ENCODE measurements at places on chromosomes 5 and 9.

DNA sequence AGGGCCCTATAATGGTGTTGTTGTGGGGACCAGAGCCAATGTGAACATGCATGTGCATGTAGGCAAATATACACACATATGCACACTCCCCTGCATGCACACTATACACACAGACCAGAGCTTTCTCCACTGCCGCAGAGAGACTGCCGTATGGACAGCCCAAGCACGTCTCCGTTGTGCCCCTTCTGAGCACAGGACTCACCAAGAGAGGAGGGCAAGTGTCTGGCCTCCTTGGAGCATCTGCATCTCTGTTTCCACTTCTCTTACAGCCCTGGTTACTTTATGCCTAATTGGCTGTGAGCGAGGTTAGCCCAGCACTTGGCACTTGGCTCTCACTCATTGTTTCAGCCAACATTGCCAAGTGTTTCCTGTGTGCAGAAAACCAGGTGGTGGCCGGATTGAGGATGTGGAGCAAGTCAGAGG lies 30.4 kb downstream of the CSF2 start:
- no peak for DNase-seq

- no peak for DNase-seq
Measured at GRCh38 chr9:18890372-18890771, 142.6 kb downstream of the SAXO1 start.

GRCh38 chr5:14143546-14143840 lies 351 bp downstream of the TRIO start:
- DNase-seq: no peak

GRCh38 chr5:15387931-15388524 lies 112.0 kb upstream of the FBXL7 start:
- DNase-seq: no peak

DNA sequence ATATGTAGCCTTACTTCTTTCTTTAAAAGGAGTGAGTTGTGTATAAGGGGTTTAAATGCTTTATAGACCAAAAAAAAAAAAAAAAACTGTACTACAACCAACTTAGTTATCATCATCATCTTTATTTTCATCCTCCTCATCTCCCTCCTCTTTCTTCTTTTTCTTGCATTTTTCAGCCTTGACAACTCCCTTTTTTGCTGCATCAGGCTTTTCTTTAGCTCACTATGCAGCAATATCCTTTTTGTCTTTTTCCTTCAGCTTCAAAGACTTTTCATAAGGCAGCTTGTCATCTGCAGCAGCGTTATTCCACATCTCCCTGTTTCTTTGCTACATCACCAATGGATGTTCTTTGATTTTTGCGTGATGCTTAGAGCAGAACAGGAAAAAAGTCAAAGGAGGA lies 526.0 kb downstream of the ZNF608 start:
- DNase-seq: no peak

- no peak for DNase-seq
Measured at GRCh38 chr5:98872674-98873073, 56.1 kb downstream of the CHD1 start.

DNA sequence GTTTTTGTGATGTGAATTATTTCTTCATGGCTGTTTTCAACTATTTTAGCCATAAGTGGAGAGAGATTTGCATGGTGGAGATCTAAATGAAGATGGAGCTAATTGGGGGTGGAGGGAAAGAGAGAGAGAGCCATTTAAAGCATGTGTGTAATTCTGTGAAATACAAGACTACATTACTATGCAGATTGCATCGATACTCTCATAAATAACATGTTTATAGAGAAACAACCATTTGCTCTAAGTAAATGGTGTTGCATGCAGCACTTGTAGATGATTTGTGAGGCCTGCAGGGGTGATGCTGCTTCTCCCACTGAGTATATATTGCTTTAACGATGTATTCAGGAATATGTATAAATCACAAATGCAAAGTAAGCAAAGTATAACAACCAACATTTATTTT lies 270.2 kb upstream of the RIOK2 start:
- DNase-seq: no peak

DNA sequence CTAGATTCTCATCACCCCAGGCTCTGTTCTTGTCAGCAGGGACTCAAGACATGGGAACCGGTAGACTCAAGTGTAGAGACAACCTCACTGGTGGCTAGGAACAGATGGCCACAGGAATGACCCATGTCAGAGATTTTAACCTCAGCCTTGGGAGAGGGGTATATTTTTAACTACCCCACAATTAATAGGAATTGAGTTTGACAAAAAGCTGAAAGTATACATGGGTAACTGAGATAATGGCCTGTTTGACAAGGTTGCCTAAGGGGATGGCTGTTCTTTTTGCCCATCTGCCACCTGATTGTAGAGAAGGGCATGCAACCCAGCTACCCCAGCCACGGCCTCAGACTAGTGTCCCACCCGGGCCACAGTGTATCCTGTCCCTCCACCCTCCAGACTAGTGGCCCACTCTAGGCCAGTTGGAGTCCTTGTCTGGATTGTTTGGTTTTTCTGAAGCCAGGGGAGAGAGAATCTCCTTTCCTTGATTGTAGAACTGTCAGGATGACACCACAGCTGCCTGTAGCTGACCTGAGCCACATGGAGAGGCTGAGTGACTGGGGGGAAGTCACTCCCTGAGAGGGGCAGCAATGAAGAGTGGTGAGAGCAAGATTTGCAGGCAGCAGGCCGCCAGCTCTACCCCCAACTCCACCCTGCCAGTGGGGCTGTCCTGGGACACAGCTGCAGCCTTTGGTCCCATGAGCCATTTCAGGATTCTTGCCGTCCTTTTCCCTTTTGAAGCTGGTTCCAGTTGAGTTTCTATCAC lies 14.6 kb upstream of the ANGPTL2 start:
- no peak for DNase-seq

GRCh38 chr5:67305913-67306710 lies 109.5 kb upstream of the CD180 start:
- no peak for DNase-seq

DNA sequence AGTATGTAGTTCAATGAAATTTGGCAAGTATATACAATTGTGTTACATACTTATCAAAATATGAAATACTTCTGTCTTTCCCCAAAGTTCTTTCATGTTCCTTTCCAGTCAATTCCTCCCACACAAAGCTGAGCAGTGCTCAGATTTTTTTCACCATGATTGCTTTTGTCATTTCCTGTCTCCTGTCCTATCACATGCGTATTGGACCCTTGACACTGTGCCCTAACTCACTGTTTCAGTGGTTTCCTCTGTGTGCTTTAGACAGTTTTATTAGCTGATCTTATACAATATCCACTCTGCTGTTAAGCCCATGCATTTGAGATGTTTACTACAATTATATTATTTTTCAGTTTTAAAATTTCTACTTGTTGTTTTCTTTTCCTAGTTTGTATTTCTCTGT lies 463.6 kb upstream of the MEF2C start:
- DNase-seq: no peak

DNA sequence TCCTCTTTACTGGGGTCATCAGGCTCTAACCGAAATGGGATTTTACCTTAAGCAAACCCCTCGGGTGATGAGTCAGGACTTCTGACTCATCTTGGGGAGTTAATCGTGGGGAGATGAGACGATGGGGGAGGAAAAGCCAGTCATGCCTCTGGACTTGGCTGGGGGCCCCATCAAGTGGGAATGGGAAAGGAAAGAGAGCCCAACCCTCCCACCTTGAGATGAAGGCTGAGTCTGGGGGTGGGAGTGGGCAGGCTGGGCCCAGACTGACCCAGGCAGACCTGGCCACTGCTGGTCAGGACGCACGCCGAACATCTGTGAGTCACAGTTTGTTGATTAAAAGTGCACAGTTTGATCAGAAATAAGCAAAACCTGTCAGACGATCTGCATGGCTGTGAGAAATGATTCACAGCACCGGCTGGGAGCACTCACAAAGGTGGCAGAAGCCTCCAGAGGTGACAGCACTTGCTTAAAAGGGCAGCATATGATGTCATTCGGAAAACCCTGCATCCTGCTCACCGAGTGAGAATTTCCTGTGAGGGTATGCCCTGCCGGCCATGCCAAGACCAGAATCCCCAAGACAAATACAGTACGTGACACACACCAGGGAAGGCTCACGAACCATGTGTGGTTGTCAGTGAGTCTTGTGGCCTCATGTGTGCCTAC lies 50.0 kb upstream of the SLC25A51 start:
- peak; percentile 10 for DNase-seq

DNA sequence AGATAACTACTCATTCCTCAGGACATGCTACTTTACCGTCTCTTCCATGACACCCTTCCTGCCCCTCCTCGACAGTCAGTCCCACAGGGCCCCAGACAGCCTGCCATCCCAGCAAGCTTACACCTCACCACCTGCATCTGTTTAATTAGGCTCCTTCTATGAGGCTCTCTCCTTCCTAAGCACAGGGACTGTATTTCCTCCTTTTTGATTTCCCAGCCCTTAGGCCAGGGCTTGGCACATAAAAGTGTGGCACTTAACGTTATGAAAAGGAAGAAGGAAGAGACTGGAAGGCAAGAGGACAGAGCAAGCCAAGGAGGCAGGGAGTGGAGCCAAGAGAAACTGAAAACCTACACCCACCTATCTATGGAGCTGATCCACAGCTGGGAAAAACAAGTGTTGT lies 146.8 kb downstream of the SIL1 start:
- no peak for DNase-seq

DNA sequence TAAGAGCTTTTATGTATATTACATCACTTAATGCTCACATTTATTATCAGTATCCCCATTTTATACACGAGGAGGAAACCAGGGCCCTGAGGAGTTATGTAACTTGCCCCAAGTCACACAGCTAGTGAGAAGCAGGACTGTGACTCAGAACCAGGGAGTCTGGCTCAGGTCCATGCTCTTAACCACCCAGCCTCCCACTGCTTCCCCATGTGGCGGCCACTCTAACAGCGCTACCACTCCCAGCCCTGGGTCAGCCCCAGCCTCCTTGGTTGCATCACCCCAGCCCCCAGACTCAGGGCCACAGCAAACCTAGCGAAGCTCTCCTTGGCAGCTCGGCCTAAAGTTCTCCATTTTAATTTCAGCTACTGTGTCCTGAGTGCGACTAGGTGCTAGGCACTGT lies 159.1 kb downstream of the PAX5 start:
- no peak for DNase-seq

- DNase-seq: no peak
Measured at GRCh38 chr9:134839455-134840125, 41.0 kb upstream of the FCN2 start.

DNA sequence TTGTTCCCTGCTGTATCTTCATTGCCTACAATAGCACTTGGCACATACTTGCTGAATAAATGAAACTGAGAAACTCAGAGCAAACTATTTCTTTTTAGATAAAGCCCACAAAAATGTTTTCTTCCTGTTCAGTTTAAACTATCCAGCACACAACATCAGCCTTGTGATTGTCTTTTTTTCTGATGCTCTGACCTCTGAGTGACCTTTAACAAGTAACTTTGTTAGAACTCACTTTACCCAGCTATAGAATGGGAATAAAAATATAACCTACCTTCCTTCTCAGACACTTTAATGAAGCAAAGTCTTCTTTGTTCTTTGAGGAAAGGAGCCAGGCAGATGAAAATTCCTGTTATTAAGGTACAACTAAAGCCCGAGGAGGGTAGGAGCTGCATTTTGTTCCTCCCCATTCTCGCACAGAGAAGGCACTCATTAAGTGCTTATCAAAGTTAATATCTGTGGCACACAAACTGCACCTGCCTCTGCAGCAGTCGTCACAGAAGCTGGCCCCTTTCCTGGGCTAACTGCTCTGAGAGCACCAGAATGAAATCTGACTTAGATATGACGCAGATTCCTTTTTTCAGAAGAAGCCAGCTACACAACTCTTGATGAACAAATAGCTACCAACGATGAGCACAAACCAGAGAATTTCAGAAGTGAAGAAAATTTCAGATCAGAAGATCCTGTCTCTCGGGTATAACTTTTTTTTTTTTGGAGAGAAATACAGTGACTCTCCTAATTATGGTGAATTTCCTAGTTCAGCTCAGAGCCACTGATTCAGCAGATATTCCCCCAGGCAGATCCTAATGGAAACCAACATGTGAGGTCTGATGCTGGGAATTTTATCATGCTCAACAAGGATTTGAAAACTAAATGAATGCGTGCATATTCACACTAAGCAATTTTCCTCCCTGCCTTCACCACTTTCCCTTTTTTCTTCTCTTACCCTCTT lies 31.0 kb upstream of the NR3C1 start:
- peak; percentile 19 for DNase-seq

DNA sequence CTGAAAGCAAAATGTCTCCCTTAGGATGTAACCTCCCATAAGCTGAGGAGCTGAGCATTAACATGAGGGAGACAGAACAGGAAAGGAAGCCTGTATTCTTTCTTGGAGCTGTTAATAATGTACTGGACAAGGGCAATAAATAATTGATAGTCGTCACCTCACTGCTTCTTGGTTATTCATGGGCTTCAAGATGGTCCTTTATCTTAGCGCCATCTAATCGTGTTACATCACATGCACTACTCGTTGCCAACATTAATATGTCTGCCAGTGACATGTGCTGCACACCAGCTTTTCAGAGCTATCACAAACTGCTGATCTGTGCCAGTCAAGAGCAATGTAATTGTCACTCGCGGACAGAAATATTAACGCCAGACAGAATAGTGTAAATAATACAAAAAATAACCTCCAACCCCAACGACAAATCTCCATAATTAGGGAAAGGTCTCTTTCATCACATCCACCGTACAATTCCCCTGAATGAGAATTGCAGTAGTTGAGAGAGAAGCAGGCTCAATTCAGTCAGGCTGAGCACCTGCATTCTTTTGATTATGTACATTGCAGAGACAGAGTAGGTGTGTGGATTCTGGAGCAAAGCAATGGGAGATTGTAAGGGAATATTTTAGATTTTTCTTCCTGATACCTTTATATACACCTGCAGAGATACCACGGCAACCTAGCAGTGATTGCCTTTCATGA lies 267.1 kb downstream of the SPATA31D1 start:
- DNase-seq: no peak

GRCh38 chr5:88452820-88453219 lies 184.2 kb upstream of the TMEM161B start:
- DNase-seq: no peak

All from stimulated activated CD4-positive, alpha-beta T cell treated with anti-CD3 and anti-CD28 coated beads, Interleukin-1b, Interleukin-23, amount 100 ng/mL, for 24 hours (primary cell).